Panc1 (cell line): ENCODE measurements at places on chromosomes 1 and 21. TPM values are rescaled to one million over a fixed set of nuclear protein-coding genes. Genes with fewer than 3 reads are reported as not detected.

The GBP3 gene
- total RNA-seq, result 2.5 TPM

The MIS18A gene
- total RNA-seq, result 16.3 TPM

DNA sequence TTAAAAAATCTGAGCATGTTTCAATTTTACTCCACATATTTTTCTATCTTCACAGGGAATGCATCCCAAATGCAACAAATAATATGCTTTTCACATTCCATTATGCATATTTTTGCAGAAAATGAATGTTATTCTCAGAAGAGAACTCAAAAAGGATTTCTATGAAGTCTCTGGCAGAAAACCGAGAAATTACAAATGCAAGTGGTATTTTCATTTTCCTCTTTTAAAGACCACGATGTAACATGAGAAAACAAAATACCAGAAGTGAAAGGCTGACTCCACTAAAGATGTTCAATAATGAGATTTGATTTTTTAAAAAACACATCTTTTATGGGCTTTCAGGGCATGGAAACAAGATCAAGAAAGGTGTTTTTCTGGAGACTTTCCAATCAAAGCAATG, 5.0 kb upstream of the PDC start:
- H3K4me1 ChIP-seq, result no peaks in the 10 kb centered on the region
- H3K27ac ChIP-seq, result no peak overlapping the region
- no peaks in the 10 kb centered on the region for H3K27me3 ChIP-seq
- no peaks in the 10 kb centered on the region for H3K36me3 ChIP-seq
- no peak for DNase-seq

DNA sequence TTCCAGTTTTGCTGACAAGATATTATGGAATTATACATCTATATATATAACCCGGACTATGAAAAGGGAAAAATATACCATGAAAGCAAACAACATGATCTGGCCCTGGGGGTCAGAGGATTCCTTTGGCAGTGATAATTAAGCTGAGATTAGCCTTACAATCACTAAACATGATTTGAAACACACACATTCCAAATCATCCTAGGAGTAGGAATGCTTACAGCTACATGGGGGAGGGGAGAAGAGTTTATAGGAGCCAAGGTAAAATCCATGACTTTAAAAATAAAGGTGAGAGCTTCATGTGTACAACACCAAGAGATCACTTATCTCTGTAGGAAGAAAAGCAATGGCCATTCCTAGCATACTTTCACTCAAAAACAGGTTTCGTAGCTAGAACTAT, 57.6 kb downstream of the AKT3 start:
- no peak for DNase-seq
- H3K27ac ChIP-seq, result no peak overlapping the region
- no peak overlapping the region for H3K4me3 ChIP-seq

DNA sequence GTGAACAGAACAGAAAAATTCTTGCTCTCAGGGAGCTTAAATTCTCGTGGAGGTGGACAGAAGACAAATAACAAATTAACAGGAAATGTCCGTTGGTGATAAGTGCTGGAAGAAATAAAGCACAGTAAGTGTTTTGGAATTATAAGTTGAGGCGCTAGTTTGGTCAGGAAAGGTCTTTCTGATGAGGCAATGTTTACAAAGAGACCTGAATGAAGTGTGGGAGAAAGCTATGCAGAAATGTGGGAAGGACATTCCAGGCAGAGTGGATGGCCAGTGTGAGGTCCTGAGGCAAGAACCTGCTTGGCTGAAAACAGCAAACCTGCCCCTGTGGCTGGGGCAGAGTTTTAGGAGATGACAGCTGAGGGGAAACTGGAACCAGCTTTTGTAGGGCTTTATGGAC, 23.3 kb downstream of the NGF start:
- no peaks in the 10 kb centered on the region for H3K27me3 ChIP-seq
- no peaks in the 10 kb centered on the region for H3K36me3 ChIP-seq
- no peak overlapping the region for H3K27ac ChIP-seq
- no peak for DNase-seq

The EFCAB14 gene
- total RNA-seq, result 86.8 TPM

The AGBL4 gene
- not detected for total RNA-seq
